Activated naive CD4-positive, alpha-beta T cell treated with anti-CD3 and anti-CD28 coated beads, Interleukin-2, amount 50 U/mL, for 16 hours (primary cell): ENCODE measurements at places on chromosomes 3 and 15.

- no peak for DNase-seq
These were observed 307.2 kb upstream of the SLITRK3 start for GRCh38 chr3:165503346-165503745.

DNA sequence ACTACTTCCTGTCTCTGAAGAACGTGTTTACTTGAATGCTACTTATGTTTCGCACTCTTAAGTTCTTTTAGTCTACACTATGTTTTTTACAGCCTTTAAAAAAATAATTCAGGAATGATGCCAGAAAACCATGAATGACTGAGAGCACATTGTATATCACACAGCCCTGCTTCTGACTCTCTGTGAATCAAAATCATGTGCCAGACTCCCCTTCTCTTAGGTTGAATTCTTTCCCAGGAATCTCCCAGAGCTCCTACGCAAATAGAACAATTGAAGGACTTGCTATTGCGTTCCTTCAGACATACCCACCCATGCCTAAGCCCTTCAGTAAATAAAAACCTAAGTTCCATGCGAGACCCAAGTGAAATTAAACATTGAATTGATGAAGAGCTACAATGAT is 782.0 kb upstream of the ALCAM start:
- DNase-seq, result no peak

GRCh38 chr15:92244703-92245102 is 149.0 kb upstream of the ST8SIA2 start:
- no peak for DNase-seq

DNA sequence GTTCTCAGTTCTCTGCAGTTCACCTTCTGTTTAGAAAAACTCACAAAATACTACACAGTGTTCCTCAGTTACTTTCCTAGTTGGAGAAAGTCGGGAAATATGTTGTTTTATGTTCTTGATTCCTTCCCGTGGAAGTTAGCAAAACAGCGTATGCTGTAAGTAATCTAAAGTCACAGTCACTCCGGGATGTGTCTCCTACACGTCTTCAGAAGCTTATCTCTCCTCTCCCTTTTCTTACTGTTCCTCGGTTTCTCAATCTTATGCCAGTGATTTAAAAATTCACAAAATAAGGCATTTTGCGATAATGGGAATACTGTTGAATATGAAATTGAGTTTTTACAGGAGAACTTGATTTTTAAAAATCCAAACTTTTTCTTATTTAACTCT is 1.7 kb downstream of the HEG1 start:
- DNase-seq, result no peak

GRCh38 chr3:49001155-49001554 is 6.0 kb upstream of the WDR6 start:
- no peak for DNase-seq

DNA sequence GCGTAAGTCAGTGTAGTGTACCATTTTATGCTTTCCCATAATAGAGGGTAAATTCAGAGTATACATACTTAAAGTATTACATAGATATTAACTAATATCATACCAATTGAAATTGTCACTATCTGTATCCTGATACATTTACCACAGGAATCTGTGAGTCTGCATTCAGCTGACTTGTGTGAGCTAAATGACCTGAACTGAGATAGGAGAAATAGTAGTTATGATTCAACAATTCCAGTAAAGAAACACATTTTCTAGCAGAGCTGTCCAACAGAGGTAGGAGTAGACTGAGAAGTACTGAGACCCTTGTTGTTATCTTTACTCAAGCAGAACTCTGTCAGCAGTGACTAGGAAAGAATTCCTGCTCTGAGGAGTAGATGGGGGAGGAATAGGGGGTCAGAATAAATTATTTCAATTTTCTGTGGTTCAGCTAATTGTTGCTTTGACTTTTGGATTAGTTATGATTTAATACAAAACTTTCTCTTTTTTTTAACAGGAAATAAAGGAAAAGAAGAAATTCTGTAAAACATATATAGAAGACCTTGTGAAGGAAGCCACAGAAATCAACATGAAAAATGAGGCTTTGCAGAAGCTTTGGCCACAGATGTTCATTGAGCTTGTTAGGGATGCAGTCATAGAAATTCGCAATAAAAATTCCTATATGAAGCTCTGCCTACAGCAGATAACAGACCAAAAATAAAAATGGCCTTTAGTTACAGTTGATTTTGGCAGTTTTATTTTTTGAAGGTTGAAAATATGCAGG is 66.2 kb upstream of the THSD4 start:
- no peak for DNase-seq

DNA sequence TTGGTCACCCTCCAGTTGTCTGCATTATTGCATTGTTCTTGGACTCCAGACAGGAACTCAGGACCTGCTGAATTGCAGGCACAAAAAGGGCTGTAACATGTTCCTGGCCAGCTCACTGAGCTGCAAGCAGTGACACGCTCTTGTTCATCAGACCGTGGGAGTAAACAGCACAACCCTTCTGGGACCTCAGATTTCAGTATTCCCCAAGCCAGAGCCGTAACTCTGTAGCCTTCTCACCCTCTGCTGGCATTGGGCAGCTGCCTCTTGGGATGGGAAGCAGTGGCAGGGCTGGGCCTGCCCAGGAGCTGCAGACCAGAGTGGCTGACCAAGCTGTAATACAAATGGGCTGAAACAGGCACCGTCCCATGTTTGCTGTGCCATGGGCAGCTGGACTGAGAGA is 607.1 kb upstream of the BCHE start:
- no peak for DNase-seq

DNA sequence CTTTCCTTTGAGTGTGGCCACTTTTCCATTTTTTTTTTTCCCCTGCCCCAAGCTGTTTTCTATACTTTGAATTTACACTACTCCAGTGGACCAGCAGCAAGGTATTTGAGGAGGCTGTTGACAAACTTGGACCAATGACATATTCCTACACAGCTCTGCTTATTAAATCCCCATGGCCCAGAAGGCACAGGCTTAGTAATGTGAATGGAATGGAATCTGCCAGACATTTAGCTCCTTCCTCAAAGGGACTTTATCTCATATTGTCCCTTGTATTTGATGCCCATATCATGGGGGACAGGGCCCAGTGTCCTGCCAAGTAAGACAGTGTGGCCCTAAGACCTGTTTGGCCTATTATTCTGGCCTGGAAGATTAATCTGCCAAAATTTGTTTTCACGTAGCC is 107.5 kb downstream of the CHCHD6 start:
- no peak for DNase-seq

- no peak for DNase-seq
These were observed 9.3 kb downstream of the GRAMD1C start for GRCh38 chr3:113847664-113848461.

DNA sequence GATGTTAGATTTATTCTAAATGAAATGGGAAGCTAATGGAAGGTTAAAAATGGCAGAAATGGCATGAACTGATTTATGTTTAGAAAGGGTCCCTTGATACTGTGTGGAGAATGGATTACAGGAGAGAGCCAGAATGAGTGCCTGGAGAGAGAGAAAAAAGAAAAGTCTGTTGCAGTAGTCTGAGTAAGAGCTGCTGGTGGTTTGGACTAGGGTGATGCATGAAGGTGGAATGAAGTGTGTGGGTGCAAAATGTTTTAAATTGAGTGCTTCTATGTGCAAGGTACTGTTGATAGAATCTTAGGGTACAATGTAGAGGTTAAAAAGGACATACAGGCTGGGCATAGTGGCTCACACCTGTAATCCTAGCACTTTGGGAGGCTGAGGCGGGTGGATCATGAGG is 11.4 kb upstream of the MGA start:
- DNase-seq, result no peak

DNA sequence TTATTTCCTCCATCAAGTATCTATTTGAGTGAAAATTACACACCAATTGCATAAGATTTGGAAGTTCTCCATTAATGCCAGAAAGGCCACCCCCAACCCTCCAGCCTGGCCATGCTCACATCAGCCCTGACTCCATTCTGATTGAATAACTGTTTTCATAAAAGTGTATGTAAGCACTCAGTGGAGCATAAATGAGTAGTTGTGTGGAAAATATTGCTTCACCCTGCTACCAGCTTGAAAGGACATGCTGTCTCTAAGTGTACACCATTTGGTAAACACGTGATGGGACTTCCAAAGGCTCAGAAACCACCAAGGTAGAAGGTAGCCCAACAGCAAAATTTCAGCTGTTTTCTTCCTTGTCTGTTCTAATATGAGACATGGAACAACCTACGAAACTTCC is 393.8 kb downstream of the ZNF385D start:
- no peak for DNase-seq

- no peak for DNase-seq
These were observed 394.2 kb upstream of the EPHA3 start for GRCh38 chr3:88713233-88713691.

DNA sequence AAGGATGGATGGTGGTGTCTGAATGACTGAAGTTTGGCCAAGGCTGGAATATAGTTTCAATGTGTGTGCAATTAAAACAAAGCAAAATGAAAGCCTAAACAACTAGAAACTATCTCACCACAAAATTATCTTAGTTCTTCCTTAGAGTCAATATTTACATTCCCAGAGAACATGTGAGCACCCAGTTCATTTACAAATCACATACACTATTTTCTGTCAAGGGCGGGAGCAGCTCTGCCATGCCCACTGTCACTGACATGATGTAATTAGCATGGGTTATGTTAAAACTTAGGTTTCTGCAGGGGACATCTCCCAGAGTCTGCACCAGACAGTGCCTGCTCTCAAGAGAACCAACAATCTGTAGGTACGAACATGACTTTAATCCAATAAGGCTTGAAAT is 65.0 kb downstream of the PDZRN3 start:
- DNase-seq, result no peak
